ENCODE measurements at places on chromosomes 5 and 9.

- DNase-seq: no peak
Measured at GRCh38 chr9:79687131-79687447, 115.3 kb downstream of the TLE4 start.

- DNase-seq: no peak
Measured at GRCh38 chr5:140674211-140674610, 835 bp upstream of the DND1 start.

GRCh38 chr5:143251190-143251589, 152.3 kb downstream of the NR3C1 start:
- DNase-seq: no peak

GRCh38 chr5:155094455-155094854, 80.9 kb downstream of the KIF4B start:
- no peak for DNase-seq

- DNase-seq: no peak
Measured at GRCh38 chr5:174356536-174356935, 311.0 kb downstream of the NSG2 start.

Measured in NCI-H1105 (cell line).